Endothelial cell of umbilical vein (primary cell): ENCODE measurements at places on chromosomes 2 and 18. TPM values are rescaled to one million over a fixed set of nuclear protein-coding genes. Genes with fewer than 3 reads are reported as not detected.

The GCG gene
- polyA plus RNA-seq: not detected in 2 replicates

- DNase-seq: no peak
Measured at GRCh38 chr2:217393585-217394032, 533.7 kb upstream of the TNP1 start.

DNA sequence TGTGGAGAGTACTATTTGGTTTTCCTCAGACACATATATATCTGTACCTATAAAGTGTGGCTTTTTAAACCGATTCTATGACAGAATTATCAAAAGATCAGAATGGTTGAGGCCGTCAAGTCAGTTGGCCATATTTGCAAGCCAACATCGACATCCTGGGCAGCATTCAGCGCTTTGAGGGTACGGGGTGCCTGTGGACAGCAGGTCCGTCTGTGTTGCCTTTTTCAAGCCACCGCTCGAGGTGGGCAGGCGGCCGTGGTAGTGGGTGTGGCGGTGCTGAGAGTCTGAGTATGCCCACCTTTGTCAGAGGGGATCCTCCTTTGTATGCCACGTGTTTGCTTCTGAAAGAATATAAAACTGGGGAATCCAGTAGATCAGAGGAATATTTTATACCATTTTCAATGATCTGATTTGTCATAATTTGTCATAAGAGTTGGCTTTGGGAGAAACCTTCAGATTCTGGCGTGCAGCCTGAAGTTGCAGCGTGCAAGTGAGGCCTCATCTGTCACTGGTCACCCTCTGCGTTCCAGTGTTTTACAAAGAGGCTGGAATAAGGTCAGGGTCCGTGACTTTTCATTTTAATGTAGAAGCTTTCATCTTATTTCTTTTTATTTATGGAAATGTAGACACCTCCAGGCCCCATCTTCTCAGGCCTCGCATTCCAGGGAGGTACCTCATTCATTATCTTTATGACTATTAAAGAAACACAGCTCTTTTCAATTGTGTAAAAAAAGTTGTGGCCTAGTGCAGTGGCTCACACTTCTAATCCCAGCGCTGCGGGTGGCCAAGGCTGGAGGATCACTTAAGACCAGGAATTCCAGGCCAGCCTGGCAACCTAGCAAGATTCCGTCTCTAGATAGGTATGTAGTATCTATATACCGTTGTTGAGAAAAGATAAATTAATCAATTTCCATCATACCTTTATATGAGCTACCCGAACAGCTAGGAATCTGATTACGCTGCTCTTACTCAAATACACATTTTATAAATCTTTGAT lies 37.8 kb upstream of the RBM44 start:
- no peak for DNase-seq

DNA sequence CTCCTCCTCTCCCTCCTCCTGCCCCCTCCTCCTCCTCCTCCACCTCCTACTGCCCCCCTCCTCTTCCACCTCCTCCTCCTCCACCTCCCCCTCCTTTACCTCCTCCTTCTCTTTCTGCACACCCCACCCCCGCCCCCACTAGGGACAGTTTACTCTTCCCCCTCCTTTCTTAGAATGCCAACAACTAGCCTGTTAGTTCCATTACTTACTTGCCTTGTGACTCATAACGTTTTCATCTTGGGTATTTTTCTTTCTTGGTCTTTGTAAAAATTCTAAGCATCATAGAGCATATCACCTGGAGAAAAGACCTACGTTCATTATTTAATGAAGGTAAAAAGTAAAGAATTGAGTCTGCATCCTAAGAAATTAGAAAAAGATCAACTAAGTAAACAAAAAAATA lies 165.3 kb downstream of the NEDD4L start:
- no peak for DNase-seq

GRCh38 chr2:176826356-176826755 lies 386.2 kb upstream of the HNRNPA3 start:
- no peak for DNase-seq
